ENCODE measurements at places on chromosomes 11 and 22. TPM values are rescaled to one million over a fixed set of nuclear protein-coding genes. Genes with fewer than 3 reads are reported as not detected.
A peak's percentile ranks its signal among the peaks of the same experiment; 100 is the strongest.

Gene TRIM66
- 4.0 TPM for total RNA-seq

Gene ETS1
- total RNA-seq = 88.5 TPM

Gene FBXO3
- total RNA-seq = 20.0 TPM

Gene OR52M1
- total RNA-seq = not detected

Gene SMC1B
- total RNA-seq = not detected

Gene SAA2
- total RNA-seq = not detected

Gene GAL3ST1
- under 0.01 TPM for total RNA-seq

- DNase-seq = no peak
Observed at GRCh38 chr11:23041001-23041503, 180.8 kb upstream of the CCDC179 start.

DNA sequence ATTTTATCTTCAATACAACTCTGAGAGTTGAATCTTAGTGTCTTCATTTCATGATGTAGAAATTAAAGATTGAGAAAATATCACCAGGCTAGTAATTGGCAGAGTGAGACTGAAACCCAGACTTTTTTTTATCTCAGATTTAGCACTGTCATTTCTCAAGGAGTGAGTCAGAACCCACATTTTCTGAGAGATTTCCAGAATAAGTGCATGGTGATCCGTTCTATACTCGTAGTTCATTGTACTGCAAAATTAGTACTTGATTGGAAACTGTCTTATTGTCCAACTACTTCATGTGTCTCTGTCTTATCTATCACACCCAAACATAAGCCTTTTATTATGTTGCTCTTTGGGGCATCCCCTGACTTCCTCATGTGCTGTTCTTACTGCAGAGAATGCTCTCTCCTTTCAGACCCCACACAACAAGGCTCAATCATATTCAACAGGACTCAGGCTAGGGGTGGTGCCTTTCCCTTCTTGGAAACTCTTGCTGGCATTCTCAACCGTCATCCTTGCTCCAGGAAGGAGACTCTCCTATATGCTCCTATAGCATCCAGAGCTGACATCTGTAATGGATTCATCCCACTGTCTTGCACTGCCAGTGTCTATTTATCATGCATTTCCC lies 76.7 kb upstream of the BLID start:
- DNase-seq = no peak

GRCh38 chr22:49691256-49691655 lies 136.4 kb downstream of the BRD1 start:
- no peak for DNase-seq

GRCh38 chr11:112481893-112482292 lies 221.2 kb upstream of the PLET1 start:
- no peak for DNase-seq

- peak; percentile 86 for DNase-seq
Observed at GRCh38 chr11:94767701-94768601, at the start of gene AMOTL1. Gene AMOTL1, plus strand, starts transcription at chr11:94768356. Its CDS starts 156 bp downstream, at chr11:94768512.

GRCh38 chr11:129595038-129595962 lies 219.7 kb downstream of the BARX2 start:
- no peak for DNase-seq

DNA sequence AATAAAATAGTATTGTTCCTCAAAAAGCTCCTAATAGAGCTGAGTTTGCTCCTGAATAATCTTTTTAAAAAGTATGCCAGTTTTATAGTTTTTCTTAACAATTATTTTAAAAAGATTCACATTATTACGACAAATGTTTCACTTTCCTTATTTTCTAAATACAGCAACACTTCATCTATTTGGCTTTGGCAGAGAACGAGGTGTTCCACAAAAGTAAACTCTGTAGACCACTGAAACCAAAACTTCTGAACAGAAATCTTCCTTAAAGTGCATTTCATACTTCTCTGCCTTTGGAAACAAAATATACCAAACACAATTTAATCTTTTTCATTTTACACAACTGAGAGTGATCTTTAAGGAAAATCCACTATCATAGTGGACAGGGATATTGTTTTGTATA lies 133.6 kb upstream of the MTMR2 start:
- no peak for DNase-seq

DNA sequence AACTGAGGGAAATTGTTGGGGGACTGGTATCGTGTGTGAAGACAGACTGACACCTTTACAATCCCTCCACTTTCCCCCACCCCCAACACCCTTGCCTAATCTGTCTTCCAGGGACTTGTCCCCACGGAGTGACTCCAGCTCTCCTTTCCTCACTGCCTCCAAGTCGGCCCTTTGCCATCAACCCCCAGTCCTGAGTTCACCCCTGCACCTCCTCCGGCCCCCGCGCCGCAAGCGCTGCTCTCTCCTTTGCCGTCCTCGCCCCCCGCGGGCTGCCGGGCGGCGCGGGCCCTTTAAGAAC lies 183 bp upstream of the ABCG4 start:
- DNase-seq = no peak

DNA sequence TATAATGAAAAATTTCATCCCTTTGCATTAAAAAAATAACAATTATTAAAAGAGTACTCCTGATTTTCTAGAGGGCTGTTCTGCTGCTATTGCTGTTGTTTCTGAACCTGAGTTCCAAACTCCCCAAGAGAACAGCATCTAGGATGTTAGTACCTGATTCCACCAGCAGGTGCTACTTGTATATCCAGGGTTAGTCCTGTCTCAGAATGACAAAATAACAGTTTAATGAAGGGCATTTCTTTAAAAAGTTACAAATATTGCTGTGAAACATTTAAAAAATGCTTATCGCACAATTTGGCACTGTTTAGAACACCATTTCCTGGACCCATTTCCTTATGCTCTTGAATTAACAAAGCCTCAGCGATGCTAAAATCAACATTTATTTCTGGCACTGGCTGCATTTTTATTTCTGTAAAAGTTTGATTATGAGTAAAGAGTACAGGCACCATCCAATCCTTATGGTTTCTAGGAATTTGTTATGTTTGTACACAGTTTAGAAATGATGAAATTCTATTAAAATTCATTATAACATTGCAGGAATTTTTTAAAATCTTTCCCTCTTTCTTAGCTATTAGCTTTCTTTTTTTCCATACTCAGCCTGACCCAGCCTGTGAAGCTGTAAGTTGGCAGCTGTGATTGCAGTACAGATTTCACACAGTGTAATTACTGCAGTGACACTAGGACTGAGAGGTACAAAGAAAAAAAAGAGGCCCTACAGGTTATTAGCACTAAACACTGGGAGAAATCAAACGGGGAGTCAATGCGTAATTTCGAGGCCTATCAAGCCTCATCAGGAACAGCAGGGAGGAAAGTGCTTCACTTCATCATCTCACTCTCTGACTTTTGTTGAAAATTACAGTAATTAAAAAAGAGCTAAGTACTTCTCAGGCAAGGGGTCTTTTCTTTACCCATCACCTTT lies 208.8 kb downstream of the DCDC1 start:
- peak; percentile 1 for DNase-seq

- no peak for DNase-seq
Observed at GRCh38 chr11:72777755-72778278, 16.0 kb downstream of the STARD10 start.

GRCh38 chr11:131307506-131307905 lies 62.9 kb upstream of the NTM start:
- DNase-seq = no peak

DNA sequence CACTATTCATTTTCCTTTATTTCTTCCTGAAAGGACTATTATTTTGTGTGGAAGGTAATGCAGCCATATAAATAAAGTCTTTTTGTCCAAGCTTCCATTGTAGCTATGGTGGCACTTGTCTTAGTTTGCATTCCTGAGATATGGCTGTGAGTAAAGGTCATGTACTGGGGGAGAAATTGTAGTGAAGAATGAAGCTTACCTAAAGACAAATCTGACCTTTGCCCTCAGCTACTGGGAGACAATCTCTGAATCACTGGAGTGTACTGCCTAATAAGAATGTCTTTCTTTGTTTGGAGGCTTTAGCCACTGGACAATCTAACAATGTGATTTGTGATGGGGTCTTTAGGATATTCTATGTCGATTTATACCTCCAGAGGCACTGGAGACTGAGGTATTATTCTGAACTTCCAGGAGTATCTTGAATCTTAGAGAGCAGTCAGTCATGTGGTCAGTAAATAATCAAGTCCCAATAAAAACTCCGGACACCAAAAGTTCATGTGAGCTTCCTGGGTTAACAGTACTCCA lies 39.7 kb upstream of the OR5AK2 start:
- DNase-seq = no peak

- no peak for DNase-seq
Observed at GRCh38 chr22:39254122-39254521, 9.3 kb upstream of the PDGFB start.

- DNase-seq = no peak
Observed at GRCh38 chr11:44793350-44794090, 66.8 kb downstream of the TSPAN18 start.

DNA sequence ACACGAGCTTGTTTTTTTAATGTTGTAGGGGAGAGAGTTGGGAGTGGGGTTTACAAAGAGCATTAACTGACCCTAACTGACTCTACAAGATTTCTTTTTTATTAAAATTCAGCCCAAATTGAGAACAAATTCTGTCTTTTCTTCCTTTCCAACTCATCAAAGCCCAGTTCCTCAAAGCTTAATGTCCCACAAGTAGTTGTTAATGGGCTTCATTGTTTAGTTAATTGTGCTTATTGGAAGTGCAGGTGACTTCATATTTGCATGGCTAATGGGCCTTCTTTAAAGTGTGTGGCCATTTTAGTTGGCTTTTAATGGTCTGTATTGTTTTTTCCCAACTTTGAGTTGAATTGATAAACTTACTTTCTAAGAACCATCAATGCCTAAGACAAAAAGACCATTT lies 39.8 kb downstream of the MPPED2 start:
- no peak for DNase-seq

GRCh38 chr11:14969901-14970323 lies 2.2 kb downstream of the CALCA start:
- peak; percentile 50 for DNase-seq
